DMS79 (cell line): ENCODE measurements at places on chromosomes 4 and X.
A peak's percentile ranks its signal among the peaks of the same experiment; 100 is the strongest.

- no peak for DNase-seq
Observed at GRCh38 chr4:112765317-112765974, 128.5 kb downstream of the LARP7 start.

GRCh38 chr4:107857741-107858140 is 33.0 kb downstream of the SGMS2 start:
- no peak for DNase-seq

GRCh38 chr4:23866450-23867075 is 23.3 kb downstream of the PPARGC1A start:
- DNase-seq = no peak

DNA sequence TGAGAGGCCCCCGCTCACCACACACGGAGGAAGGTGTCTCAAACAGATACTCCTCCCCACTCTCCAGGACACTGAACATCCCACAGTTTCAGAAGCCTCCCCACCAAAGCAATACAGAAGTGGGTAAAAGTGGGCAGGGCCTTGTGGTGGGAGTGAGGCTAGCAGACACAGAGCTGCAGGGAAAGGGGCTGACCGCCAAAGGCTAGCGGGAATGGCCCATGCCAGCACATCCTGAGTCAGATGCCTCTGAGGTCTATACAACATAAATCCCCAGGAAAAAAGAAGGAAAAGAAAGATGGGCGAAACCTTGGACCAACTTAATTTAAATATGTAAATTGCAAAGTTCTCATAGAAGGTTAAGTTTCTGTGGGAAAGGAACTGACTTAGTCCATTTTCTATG is 21.9 kb upstream of the ARHGAP10 start:
- DNase-seq = no peak

- peak; percentile 5 for DNase-seq
Observed at GRCh38 chr4:180828455-180829018, 1414.7 kb upstream of the TENM3 start.
